ENCODE measurements at places on chromosomes 2 and 18.

DNA sequence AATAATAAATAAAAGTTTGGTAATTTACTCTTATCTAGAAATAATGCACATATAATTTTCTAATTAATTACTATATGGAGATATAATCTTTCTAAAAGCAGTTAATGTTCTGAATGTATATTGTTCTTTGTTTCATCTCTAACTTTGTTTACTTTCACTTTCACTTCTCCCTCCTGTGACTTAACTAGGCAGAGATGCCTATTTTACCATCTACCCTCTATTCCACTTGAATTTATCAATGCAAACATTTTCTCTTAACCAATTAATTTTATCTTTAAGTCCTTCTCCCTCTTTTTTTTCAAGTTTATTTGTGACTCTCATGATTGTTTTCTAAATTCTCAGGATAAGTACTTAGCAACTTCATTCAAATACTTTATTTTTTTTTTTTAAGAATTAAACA, 55.1 kb upstream of the IL1RL1 start:
- DNase-seq = no peak

DNA sequence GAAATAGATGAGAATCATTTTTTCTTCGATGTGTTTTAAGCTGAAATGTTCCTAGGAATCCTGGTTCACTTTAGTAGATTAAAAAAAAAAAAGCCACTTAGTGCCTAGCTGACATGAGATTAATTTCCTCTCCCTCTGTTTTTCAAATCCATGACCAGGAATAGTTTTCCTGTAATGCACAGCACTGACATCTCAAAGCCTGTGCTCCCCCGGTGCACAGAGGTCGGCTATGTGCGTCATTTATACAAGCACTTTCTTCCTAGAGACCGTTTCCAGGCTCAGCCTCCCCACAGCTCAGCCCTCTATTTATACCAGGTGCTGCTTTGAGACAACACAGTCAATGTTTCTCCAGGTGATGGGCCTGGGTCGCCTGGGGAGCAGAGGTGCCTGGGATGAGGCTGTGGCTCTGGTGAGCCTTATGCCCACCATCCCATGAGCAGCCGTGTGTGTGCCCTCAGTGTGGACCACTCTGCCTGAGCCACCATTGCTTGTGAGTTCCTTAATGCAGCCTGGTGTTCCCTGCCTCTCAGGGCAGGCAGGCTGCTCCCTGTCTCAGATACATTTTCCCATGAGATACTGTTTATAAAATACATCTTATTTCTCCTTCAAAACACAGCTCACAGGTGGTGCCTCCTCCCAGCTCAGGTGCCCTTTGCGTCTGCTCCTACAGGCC, 515.7 kb upstream of the HS6ST1 start:
- no peak for DNase-seq

- DNase-seq = peak; percentile 60
These were observed 157.8 kb upstream of the SLC1A4 start for GRCh38 chr2:64831134-64831976.

- DNase-seq = no peak
These were observed 229.5 kb downstream of the CNTNAP5 start for GRCh38 chr2:124254621-124255020.

- no peak for DNase-seq
These were observed 11.6 kb downstream of the OXER1 start for GRCh38 chr2:42752314-42752713.

DNA sequence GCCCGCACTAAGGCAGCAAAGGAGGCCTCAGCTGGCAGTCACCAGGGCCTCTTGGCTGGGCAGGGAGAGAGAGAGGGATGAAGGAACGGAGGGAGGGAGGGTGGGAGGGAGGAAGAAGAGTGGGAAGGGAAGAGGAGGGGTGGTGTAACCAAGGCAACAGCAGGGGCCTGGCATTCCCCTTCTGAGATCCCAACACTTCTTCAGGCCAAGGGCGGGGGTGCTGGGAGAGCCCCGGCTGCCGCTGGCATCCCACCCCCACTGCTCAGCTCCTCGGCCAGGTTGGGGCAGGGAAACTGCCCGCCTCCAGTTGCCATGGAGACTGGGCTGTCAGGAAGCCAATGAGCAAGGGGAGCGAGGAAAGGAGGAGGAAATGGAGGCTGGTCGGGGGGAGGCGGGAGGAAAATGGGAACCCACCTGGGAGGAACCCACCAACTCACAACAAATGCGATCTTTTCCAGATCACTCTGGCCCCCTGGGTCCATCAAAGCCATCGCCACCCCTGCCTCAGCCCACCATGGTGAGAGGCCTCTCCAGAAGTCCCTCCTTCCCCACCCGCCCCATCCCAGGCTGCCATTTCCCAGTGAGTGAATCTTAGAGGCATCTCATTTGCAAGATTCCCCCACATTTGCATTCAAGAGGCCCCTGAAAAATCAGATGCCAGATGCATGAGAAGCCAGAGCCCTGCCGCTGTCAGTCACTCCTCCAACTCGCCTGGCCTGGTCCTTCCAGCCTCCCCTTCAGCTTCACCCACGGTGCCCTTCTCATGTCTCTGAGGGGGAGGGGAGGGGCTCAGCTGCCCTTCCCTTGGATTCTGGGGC, 12.4 kb downstream of the SH2D6 start:
- no peak for DNase-seq

- no peak for DNase-seq
These were observed 80.1 kb upstream of the MAP3K20 start for GRCh38 chr2:172995323-172996244.

- DNase-seq = no peak
These were observed 297.9 kb upstream of the MMADHC start for GRCh38 chr2:149885468-149885867.

GRCh38 chr18:37294951-37295350, 270.6 kb downstream of the CELF4 start:
- DNase-seq = no peak

- no peak for DNase-seq
These were observed 15.3 kb upstream of the REEP1 start for GRCh38 chr2:86352727-86353221.

DNA sequence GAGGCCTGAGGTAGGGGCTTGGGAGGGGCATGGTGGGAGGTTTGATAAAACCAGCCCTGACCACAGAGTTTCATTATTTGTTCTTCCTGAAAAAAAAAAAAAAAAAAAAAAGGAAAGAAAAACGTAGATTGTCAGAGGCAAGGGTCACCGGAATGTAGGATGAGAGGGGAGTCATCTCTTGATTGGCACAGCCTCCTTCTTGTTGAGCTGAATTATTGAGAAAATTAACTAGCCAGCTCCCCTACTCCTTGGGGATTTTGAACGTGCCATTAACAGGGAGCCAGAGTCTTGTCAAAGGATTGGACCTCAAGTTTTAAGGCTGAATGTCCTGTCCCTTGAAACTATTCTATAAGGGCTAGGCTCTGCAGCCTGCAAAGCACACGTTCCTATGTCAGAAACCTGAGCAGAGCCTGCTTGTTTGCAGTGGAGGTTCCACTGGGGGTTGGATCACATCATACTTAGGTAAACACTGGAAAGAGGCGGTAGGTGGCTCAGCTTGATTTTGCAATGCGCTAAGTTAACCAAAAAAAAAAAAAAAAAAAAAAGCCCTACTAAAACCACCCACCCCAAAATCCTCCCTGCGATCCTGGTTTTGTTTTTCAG, 2.3 kb downstream of the INHBB start:
- no peak for DNase-seq

- no peak for DNase-seq
These were observed 473.8 kb downstream of the NRXN1 start for GRCh38 chr2:50558182-50558581.

DNA sequence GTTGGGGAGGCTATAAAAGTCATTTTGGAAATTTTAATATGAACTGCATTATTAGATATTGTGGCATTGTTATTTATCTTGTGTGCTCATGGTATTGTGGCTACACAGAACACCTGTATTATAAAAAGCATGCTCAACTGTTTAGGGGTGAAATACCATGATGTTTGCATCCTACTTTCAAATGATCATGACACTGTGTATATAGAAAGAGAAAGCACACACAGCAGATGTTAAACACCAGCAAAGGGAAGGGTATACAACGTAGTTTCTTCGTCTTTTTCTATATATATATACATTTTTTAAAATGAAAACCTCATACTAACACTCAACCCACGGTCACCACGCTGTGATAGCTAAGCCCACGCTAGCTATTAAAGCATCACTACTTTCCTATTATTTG, 27.1 kb downstream of the STARD7 start:
- no peak for DNase-seq

GRCh38 chr2:10043256-10043905, at the start of gene KLF11:
Gene KLF11, plus strand, starts transcription at chr2:10043550. Its CDS starts 167 bp downstream, at chr2:10043717.
- peak; percentile 69 for DNase-seq

DNA sequence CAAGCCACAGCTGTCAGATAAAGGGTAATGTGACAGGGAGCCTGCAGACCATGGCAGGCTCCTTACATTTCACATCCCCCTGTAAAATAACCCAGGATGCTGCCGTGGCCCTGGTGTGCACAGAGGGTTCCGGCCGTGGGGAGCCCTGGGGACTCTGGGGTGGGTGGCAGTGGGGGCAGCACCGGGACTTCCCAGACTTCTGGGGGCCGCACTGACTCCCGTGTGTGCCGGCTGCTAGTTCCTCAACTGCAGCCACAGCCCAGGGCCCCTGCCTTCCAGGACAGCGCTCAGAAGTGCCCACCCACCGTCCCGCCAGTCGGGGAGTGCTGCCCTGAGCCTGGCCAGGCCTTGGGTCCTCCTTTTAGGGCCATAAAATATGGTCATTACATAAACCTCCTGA, 56.5 kb downstream of the CIB4 start:
- no peak for DNase-seq

DNA sequence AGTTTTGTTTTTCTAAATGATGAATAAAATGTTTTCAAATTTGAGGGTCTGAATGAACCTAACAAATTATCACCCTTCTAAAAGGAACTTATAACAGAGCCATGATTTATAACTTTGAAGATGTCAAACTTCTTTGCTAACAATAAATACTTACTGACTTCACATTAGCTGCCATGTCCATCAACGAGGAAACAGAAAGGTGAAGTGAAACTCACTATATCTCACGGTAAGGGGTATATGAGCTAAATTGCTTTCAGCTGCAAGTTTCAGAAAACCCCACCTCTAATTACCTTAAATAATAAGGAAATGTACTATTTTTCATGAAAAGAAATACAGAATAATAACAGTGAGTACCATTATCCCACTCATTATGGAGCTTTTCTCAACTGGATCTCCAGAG, 350.8 kb upstream of the NT5C1B start:
- no peak for DNase-seq

DNA sequence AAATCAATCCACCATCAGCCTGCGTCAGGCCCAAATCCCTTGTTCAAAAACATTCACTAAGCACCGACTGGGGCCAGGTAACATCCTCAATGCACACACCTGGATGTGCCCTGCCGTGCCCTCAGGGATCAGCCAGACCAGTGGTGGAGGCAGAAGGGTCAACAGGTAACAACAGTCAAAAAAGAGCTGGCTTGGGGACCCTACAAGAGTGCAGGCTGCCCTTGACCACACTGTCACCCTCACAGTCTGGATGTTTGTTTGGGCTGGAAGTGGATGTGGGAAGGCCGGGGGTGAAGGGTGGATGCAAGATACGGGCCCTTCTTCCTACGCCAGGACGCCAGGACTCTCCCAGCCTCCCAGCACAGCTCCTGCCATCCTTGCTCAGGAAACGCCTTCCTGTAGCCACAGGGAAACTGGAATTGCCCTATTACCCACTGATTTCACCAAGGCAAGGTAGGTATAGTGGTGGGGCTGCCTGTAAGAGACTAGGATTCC, 2.7 kb downstream of the BIN1 start:
- no peak for DNase-seq

DNA sequence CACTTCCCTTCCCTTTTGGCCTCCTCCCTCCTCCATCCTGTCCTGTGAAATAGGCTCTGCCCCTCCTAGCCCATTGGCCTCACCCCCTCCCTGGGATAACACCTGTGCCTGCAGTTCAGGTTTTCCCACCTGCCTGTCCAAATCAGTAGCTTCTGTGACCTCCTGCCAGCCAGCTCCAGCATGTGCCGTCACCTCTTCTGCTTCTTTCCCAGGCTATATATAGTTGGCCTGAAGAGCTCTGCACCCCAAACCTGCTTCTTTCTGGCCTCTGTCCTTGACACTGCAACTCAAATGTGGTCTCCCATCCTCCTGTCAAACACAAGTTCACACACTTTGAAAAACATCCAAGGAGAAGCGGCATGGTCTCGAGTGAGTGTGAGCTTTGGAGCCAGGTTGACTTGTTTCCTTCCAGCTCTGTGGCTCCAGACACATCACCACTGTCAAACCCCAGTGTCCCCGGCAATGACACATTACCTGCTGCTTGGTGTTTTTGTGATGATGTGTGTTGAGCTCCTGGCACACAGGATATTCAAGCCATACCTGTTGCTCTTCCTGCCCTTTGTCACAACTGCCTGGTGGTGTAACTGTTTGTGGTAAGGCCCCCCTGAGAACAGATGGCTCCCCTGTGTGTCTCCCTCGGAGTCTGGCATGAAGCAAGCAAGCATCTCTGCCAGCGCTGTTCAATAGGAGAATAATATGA, 143.6 kb upstream of the DAPL1 start:
- DNase-seq = no peak

GRCh38 chr2:204947405-204947804, 402.1 kb downstream of the PARD3B start:
- no peak for DNase-seq

DNA sequence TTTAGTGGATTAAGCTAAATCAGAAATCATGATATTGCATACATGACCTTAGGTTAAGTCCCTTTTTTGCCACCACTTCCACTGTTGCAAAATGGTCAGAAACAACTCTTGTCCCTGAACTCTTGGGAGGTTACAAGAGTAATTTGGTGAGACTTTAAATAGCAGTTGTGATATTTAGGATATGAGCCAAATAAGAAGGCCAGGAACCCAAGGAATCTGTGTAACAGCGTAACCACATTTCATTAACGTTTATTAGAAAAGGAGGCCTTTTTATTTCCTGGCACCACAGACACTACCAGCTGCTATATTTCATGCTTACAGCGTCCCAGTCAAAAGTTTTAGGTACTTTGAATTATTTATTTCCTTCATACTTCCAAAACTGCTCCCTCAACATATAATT, 268.0 kb downstream of the GPD2 start:
- no peak for DNase-seq

DNA sequence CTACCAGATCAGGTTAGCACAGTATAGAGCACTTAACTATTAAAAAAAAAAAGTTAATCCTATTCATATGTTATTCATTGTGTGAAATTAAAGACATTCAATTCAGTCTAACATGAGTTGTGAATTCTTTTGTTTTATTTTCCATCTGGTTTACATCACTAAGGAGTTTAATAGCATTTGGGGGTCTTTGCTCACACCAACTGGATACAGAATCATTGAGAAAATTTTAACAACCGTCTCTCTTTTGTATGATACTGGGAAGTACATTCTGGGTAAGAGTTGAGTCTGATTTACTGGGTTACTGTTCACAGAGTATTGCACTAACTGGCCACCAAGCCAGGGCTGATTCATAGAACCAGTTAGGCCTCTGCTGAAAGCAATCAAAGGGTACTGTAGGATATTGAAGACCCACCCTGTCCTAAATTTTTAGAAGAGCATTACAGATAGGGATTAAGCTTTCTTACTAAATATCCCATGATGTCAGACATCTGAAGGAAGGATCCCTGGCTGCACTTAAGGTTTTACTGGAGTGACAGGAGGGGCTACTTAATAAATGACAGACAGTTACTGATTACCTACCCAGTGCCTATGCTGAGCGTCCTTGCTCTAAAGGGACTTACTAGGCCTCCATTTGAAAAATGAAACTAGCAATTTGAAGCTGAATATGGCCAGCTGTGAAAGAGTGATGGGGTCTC, 387.9 kb downstream of the SETBP1 start:
- DNase-seq = no peak

All from stimulated activated CD4-positive, alpha-beta T cell treated with anti-CD3 and anti-CD28 coated beads, Interleukin-1b, Interleukin-23, amount 100 ng/mL, for 1 hour (primary cell).